NCI-H510A treated with DMSO at 0.1 percent for 48 hours (cell line): ENCODE measurements at places on chromosomes 4 and X.

DNA sequence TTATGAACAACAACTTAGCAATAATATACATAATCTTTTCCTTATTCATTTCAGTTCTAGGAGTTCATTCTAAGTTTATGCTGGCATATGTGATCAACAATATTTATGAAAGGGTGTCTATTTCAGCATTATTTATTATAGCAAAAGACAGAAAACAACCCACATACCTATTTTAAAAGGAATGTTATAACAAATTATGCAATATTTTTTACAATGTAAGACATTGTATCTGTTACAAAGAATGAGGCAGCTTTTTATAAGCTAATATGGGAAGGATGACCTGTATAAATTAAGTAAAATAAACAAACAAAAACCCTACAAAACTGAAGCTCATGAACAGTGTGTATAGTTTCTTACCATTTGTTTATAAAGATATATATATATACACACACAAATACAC, 42.7 kb downstream of the AGTR2 start:
- DNase-seq, result no peak

DNA sequence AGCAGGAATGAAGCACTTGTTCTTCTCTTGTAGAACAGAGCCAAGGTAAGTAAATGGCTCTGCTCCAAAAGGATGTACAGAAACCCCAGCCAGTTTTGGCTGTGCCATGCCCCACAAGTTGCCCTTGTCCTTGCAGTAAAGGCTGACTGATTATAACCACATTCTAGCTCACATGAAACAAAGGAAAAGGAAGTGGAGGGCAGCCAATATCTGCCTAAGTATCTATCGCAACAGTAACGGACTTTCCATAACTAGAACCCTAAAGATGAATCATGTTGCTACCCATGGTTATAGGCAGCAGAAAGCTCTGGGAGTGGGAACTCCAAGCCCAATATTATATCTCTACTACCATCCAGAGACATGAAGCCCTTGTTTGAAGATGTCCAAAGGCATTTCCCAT, 95.7 kb downstream of the COMMD8 start:
- no peak for DNase-seq

DNA sequence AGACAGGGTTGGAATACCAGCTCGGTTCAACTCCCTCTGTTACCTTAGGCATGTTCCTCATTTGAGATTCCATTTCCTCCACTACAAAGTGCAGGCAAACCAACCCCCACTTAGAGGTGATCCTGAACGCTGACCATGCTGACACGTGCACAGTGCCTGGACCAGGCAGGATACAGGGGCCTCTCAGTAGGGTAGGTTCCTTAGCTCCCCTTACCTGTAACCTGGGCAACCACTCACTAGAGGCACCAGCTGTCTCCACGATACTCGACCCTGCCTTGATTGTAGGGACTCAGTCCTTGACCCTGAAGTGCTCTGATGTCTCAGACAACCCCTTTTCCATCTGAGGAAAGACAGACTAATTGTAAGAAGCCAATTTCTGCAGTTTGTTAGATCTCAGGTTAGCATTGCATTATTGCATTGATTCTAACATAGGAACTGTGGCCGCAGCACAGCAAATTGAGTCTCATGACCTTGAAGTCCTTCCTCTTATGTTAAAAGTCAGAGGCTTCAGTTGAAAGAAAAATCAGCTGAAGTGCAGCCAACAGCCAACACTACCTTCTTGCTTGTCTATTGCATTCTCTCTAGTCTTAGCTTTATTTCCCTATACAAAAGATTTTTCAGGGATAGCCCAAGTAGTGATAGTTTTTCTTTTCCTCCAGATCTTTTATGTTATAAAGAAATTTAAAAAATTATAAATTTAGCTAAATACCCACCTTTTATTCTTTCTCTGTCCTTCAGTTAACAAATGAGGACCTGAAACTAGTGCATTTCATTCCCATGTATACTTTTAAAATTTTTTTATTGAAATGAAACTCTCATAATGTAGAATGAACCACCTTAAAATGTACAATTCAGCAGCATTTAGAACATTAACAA, 11.2 kb upstream of the C1QTNF7 start:
- DNase-seq, result no peak

GRCh38 chr4:36123906-36124305, 120.4 kb downstream of the ARAP2 start:
- no peak for DNase-seq

- no peak for DNase-seq
Measured at GRCh38 chr4:34323549-34324320, 1920.6 kb downstream of the ARAP2 start.
